SW 1271 (cell line): ENCODE measurements at places on chromosomes 4 and X.

DNA sequence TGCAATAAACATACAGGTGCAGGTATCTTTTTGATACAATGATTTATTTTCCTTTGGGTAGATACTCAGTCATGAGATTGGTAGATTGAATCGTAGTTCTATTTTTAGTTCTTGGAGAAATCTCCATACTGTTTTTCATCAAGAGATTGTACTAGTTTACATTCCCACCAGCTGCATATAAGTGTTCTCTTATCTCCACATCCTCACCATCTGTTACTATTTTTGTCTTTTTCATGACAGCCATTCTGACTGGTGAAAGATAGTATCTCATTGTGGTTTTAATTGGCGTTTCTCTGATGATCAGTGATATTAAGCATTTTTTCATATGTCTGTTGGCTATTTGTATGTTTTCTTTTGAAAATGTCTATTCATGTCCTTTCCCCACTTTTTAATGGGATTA lies 202.2 kb downstream of the RAPGEF2 start:
- no peak for DNase-seq

DNA sequence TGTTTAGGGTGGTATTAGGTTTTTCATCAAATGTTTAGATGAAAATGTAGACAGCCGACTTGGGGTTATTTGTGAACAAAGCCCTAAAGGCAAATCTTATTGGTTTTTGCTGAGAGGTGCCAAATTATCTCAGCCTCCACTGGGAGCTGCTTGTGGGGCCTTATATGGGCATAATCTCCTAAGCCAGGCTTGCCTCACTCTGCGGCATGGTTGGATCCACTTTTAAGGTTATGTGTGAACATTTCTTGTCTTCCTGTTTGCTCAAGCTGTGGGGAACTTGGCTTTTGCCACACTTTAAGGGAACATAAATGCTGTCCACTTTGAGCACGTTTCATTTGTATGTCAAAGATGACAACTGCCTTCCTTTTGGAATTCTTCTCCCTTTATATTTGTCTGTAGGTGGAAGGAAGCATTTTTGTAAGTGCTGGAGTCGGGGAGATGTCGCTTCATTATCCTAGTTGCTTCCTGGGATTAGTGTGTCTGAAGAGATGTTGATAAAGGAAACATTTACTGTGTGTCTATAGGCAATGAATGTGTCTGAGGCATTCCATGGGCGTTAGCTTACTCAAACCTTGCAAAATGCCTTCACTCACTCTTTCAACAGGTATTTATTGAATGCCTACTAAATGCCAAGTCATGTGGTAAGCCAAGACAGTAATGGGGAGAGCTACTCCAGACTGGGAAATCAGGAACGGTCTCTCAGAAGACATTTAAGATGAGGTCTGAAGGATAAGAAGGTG lies 78.3 kb downstream of the SLC9A6 start:
- no peak for DNase-seq

GRCh38 chr4:89022426-89023128 lies 34.4 kb downstream of the FAM13A start:
- DNase-seq: no peak

DNA sequence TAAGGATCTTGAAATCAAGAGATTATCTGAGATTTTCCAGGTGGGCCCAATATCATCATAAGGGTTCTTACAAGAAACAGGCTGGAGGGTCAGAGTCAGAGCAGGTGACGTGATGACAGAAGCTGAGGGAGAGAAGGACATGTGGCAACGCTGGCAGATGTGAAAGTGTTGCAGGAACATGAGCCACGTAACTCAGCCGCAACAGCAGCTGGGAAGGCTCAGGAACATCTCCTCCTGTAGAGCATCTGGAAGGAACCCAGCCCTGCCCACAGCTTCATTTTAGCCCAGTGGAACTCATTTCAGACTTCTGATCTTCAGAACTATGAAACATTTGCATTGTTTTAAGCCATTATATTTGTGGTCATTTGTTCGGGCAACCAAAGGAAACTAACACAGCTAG lies 156.3 kb upstream of the VEGFC start:
- no peak for DNase-seq

DNA sequence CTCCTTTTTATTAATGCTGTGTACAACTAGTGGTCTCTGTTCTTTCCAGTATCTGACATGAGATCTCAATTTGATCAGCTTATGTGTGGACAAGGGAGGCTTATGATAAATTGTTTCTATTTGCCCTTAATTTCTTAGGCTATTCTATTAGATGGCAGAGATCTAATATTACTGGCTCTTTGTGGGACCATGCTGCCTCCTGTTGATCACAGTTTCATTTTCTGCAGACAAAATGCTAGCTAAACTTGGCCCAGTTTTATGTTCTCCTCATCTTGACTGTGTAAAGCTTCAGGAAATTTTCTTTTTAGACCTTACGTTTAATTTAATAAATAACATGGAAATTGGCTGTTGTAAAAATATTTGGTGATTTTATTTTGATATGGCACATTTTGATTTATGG lies 627.1 kb upstream of the AADAT start:
- no peak for DNase-seq

DNA sequence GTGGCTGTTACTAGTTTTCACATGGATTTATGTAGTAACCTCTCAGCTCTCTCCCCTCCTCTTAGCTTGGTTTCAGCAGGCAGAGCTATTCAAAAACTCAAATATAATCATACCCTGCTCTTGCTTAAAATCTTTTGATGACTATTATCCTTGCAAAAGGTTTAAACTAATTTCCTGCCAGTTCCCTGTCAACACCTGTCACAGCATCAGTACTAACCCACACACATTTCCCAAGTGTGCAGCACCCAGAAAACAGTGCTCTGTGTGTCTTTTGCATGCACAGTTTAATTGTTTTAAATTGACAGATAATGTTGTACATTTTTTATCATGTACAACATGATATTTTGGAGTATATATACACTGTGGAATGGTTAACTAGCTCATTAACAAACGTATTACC lies 202.0 kb downstream of the PAPSS1 start:
- no peak for DNase-seq

DNA sequence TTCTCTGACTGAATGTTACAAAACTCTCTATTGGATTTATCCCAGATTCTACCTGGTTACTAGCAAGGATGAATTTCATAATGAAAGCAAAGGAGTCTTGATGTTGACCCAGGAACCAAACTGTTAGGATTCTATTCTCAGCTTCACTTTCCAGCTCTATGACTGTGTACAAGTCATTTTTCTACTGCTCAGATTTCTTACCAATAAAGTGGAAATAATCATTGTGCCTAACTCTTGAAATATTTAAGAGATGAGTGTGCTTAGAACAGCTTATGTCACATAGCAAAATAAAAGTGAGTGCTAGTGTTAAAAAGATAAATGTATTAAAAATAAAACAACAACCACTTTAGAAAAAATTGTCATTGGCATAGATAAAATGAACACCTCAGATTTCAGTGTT lies 45.6 kb downstream of the EPHA5 start:
- DNase-seq: no peak

GRCh38 chrX:109931677-109932076 lies 71.2 kb upstream of the TMEM164 start:
- DNase-seq: no peak

GRCh38 chr4:15691346-15692135 lies 9.9 kb downstream of the FAM200B start:
- peak; percentile 18 for DNase-seq

DNA sequence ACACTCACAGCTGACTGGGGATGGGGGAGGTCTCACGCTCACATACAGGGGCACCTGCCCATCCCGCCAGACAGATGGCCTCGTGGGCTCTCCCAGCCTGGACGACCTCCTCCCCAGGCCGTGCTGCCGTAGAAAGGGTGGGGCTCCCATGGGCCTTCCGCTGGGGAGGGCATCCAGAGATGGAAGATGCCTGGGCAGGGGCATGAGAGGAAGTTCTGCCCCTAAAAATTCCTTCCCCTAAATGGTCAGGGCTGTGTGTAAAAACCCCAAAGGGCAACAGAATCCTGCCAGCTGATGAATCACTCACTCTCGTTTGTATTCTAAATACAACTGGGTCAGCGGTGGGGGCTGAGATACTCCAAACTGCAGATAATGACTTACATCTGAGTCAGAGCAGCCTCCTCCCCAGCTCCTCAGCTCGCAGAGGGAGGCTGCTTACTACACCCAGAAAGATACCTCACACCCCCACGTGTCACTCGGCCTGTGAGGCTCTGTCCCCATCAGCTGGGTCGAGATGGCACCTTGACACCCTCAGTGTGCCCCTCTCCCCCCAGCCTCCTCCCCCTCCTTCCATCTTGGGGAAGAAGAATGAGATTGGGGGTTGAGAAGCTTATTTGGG lies 10.1 kb downstream of the WDR1 start:
- peak; percentile 86 for DNase-seq

GRCh38 chr4:5878359-5878758 lies 14.5 kb downstream of the CRMP1 start:
- no peak for DNase-seq
